ENCODE measurements at places on chromosomes 1 and 21. TPM values are rescaled to one million over a fixed set of nuclear protein-coding genes. Genes with fewer than 3 reads are reported as not detected.
A peak's percentile ranks its signal among the peaks of the same experiment; 100 is the strongest.

DNA sequence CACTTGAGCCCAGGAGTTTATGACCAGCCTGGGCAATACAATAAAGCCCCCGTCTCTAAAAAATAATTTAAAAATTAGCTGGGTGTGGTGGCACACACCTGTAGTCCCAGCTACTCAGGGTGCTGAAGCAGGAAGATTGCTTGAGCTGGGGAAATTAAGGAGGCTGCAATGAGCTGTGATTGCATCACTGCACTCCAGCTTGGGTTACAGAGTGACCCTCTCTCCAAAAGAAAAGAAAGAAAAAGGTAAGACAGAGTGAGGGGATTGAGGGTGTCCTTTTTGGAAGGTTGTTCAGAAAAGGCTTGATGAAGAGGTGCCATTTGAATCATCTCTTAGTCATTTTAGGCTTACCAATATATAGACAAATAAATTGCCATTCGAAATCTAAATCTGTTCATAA is 4.0 kb upstream of the SRRM1 start:
- no peak for DNase-seq

- DNase-seq, result no peak
Observed at GRCh38 chr21:45054927-45055612, 19.3 kb upstream of the ADARB1 start.

DNA sequence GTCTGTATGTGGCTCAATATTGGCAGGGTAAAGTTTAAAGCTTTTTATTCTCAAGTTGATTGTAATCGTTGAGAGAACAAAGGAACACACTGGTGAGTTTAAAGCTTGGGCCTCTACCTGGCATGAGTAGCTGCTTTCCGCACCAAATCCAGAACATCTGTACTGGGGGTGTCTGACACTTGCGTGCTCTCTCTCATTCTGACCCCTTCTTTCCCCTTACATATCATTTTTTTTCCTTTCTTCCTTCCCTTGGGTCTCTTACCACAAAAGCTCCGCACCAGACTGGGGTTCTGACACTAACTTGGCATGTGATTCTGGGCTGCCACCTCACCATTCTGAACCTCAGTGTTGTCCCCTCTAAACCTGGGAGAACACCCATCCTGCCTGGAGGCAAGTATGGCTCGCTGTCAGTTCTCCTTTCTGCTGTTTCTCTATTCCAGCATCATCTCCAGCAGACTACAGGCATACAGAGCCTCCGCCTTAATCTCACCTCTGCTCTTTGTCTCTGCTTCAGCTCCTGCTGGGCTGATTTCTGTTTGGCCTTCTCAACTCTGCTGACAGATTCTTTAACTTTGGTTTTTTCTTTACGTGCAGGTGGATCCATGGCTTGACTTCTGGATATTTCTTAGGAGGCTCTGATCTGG is 859 bp upstream of the ERMAP start:
- DNase-seq, result peak; percentile 15

The CRTC2 gene
- 24.8 TPM for polyA plus RNA-seq

The SPRR3 gene
- polyA plus RNA-seq, result not detected

The HCN3 gene
- polyA plus RNA-seq, result 12.9 TPM

Data from cardiac muscle cell (in vitro differentiated cells and primary cell).